Ascending aorta (tissue), 2 donors: ENCODE measurements at places on chromosomes 2 and 18.

GRCh38 chr2:20429528-20429927, 17.3 kb upstream of the RHOB start:
- no peak for DNase-seq

DNA sequence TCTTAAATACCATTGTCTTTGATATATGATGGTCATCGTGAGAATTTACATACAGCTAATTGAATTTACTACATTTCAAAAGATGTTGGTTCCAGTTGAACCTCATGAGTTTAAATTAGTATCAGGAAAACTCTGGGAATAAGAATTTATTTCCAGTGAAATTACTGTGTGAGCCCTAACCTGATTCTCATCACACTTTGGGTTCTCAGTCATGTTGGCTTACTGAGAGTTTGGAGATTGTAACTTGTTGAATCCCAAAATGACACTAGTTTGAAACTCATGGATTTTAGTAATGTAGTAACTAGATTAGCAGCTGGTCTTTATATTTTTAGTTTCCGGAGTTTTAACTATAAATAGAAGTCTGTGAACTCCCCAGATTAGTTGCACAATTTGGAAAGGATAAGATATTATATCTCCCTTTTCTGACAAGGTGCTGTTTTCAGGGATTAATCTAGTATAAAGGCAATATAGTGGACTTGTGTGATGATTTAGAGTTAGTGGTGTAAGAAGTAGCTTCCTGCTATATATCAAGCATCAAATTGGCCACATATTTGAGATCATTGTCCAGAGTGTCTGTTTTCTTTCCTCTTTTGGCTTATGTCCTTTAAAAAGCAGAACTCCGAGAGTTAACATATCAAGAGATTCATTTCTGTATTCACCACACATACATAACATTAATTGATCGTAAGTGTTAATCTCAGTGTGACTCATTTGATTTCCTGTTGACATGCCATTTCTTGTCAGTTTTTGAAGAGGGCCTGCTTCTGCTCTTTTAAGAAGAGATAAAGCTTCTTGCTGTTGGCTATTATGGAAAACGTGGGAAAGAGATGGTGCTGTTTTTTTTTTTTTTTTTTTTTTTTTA, 15.7 kb downstream of the NDUFV2 start:
- DNase-seq, result no peak

DNA sequence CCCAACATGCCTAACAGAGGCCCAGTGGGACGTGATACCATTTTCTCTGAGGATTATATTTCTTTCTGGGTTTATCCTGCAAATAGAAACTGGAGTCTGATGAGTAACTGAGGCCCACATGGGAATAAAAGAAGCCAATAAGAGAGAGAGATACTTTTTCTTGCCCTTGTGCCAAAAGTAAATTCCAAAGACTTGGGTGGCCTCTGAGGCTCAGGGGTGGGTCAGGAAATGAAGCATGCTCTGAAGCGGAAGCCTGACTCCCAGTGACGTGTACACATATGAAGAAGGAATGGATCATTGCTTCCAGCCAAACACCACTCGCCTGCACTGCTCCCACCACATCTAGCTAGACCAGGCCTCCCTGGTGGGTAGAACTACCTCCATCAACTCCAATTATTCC, 273.6 kb upstream of the NCKAP5 start:
- DNase-seq, result no peak

DNA sequence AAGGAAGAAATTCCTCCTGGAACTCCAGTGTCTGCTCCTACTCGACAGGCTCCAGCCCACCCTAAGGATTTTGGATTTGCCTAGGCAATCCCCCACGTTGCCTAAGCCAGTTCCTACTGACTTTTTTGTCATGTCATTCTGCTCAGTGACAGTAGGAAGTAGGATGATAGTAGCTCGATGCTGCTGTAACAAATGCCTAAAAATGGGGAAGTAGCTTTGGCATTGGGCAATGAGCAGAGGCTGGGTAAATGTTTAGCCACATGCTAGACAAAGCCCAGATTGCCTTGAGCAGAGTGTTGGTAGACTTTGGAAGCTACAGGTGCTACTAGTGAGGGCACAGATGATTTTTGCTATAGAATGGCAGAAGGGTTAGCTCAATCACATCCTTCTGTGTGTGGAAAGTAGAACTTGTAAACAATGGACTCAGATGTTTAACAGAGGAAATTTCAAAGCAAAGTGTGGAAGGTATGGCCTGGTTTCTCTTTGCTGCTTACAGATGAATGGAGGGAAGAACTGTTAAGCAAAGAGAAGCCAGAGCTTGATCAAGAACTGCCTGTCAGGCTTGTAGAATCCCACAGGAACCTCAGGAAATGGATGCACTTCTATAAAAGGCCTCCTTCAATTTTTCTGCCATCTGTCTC, 154.8 kb downstream of the RNF144A start:
- DNase-seq, result no peak

GRCh38 chr2:57443973-57444521, 602.6 kb upstream of the VRK2 start:
- no peak for DNase-seq

DNA sequence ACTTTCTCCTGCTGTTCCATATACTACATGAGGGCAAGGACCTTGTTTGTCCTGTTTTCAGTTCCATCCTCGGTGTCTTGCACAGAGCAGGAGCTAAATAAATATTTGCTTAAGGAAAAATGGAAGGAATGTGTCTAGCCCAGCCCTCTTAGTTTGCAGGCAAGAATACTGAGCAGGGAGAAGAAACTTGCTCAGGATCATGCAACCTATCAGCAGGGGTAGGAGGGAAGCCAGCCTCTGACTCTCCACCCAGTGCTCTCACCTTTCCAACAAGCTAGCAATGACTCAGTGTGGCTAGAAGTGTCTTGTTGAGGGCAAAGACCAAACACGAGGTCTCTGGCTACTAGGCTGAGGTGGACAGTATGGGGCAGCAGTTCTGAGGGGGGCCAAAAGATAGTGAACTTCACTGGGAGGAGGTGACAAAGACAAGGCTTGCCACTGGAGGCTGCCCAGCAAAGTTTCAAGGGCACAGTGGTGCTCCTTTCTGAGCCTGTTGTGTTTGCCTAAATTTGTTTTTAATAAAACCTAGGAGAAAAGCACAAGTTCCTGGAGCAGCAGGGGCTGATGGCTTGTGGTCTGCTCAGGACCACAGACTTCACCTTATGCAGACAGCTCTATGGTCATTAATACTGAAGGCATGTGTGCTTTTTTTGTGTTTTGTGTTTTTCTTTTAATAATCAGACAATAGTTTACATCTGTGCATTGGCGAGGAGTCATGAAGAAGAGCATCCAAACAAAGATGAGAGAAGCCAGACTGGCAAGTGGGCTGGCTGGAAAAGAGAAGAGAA, 49.1 kb upstream of the CTAGE1 start:
- no peak for DNase-seq

GRCh38 chr18:61394983-61395382, 61.8 kb downstream of the CDH20 start:
- DNase-seq, result no peak

DNA sequence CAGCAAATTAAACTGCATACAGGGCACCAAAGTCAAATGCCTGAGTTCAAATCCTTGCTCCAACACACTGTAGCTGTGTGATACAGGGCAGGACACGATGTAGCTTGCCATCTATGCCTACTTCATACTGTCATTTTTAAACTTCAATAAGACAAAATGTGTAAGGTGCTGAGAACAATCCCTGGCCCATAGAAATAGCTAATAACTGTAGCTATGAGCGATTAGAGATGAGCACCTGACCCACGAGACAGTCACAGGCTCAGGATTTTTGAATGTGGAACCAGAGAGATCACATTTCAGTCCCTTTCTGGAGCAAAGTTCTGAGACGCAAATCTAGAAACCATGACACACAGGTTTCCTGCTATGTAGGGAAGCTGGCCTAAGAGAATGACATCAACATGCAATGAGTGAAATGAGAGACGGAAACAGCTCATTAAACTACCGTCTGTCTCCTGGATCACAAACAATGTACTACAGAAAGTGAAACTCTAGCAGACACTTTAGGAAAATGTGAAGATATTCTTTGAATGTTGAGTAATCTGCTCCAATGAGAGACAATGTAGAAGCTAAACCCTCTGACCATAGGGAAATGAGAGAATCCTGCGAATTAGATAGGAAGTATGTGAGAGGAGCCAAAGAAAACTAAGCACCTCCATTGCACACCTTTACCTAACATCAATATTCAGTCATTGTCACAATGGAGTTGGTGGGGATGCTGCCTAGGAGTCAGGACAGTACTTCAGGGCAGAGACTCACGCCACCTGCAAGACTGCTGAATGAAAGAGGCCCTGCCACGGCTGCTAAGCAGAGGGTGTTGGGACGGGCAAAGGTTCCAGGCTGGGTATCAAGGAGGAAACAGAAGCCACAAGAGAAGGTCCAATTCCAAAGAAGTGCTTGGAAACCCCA, 25.5 kb downstream of the B4GALT6 start:
- DNase-seq, result no peak

GRCh38 chr2:38887347-38887746, 2.3 kb upstream of the ARHGEF33 start:
- DNase-seq, result no peak

- no peak for DNase-seq
These were observed 26.2 kb downstream of the MMADHC start for GRCh38 chr2:149561309-149561926.

- no peak for DNase-seq
These were observed 160.5 kb downstream of the GLI2 start for GRCh38 chr2:120896126-120896525.

- DNase-seq, result no peak
These were observed 326.2 kb upstream of the MEX3C start for GRCh38 chr18:51523671-51524070.

GRCh38 chr2:48774251-48774650, 18.7 kb upstream of the LHCGR start:
- DNase-seq, result no peak

DNA sequence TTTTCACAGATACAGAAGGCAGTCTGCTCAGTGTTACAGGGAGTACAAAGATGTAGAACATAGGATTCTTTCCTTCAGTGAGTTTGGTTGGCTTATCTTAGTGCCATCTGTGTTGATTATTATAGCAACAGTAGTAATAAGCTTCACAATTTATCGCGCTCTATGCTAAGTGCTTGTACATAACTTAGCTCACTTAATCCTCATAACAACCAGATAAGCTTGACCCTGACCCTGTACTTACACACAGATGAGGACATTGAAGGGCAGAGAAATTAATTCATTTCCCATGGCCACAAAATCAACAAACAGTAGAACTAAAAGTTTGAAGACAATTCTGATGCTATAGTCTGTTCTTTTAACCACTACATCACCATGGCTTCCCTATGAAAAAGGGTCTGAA, 121.8 kb downstream of the SPHKAP start:
- no peak for DNase-seq

DNA sequence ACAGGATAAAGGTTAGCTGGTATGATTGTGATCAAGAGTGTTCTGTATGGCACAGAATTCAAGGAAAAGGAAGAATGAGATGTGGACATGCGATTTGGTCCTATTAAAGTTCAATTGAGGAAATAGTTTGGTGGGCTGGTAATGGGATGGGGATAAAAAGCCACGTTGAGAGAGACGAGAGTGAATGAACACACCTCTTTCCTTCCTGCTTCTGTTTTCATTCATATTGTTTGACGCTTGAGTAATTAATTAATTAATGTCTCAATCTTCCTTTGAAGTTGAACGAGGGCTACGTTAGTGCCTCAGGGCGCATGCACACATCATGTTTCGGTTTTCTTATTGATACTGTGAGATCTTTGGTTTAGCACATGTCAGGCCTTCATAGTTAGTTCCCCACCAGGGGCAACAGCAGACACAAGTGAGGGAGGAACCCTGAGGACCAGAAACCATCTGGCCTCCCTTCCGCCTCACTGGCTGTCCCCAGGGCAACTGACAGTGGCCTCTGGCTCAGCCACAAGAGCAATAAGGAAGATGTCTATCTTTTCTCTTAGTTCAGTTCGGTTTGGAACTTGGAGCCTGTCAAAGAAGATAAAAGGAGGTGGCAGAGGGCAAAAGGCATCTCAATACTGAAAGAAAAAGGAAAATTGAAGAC, 116.0 kb downstream of the LIPG start:
- DNase-seq, result no peak

GRCh38 chr2:29611850-29612249, 309.5 kb downstream of the ALK start:
- DNase-seq, result no peak

DNA sequence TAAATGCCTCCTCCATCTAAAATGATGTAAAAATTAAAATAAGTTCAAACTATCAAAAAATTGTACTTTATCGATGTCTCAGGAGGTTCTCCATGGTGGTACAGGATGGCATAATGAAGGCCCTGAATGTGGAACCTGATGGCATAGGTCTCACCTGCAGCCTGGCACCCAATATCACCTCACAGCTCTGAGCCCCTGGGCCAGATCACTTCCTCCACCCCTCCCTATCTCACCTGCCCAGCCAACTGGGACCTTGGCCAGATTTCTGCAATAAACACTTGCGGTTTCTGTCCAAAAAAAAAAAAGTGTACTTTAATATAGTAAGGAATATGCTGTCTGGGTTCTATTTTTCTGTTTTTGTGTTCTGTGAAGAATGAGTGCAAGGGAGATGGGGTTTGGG, 6.7 kb upstream of the RBM45 start:
- no peak for DNase-seq

DNA sequence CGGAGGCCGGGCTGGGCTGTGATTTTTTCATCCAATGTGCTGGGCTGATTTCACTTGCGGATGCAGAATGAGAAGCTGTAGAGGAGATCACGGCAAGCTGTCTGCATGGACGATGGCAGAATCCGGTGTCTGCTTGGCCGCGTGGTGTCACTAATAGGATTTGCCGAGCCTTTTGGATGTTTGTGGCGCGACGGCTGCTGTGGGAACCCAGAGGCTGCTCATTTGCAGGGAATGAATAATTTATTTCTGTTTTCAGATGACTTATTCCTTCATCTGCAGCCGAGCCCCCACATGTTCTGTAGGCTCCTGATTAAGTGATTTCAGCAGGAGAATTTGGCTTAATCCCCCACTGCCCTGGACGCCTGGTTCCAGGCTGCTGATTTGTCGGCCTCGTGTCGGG, 62.6 kb downstream of the ODC1 start:
- no peak for DNase-seq

GRCh38 chr2:142020368-142020767, 110.4 kb downstream of the LRP1B start:
- DNase-seq, result no peak

DNA sequence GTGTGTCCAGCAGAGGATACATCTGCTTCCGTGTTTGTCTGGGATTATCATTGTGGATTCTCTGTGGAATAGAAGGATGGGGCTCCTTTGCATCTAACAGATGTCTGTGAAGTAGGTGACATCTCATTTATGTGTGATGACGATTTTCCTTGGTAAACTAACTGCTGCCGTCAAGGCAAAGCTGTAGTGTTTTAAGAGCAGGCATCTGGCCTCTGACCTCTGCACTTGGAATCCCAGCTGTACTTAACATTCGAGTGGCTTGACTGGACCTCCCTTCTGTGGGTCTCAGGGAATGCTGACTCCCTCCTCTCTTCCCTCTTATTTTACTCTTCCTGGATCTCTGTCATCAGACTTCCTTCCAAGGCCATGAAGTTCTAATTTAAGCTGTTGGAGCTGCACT, 56.4 kb downstream of the DCDC2C start:
- no peak for DNase-seq

- no peak for DNase-seq
These were observed 554.0 kb downstream of the RIT2 start for GRCh38 chr18:42561521-42561920.

- no peak for DNase-seq
These were observed 82.5 kb downstream of the TGFA start for GRCh38 chr2:70471129-70471528.

- DNase-seq, result no peak
These were observed 414.7 kb upstream of the SPRED2 start for GRCh38 chr2:65846989-65847678.

GRCh38 chr2:227411320-227411989, 23.7 kb upstream of the SCYGR1 start:
- DNase-seq, result no peak
